ENCODE measurements at places on chromosomes 1 and 21. TPM values are rescaled to one million over a fixed set of nuclear protein-coding genes. Genes with fewer than 3 reads are reported as not detected.

- peak; percentile 37 for DNase-seq
These were observed 894 bp downstream of the EPB41 start for GRCh38 chr1:28915031-28915895.

- DNase-seq = no peak
These were observed 47.7 kb downstream of the MEF2D start for GRCh38 chr1:156452907-156453306.

DNA sequence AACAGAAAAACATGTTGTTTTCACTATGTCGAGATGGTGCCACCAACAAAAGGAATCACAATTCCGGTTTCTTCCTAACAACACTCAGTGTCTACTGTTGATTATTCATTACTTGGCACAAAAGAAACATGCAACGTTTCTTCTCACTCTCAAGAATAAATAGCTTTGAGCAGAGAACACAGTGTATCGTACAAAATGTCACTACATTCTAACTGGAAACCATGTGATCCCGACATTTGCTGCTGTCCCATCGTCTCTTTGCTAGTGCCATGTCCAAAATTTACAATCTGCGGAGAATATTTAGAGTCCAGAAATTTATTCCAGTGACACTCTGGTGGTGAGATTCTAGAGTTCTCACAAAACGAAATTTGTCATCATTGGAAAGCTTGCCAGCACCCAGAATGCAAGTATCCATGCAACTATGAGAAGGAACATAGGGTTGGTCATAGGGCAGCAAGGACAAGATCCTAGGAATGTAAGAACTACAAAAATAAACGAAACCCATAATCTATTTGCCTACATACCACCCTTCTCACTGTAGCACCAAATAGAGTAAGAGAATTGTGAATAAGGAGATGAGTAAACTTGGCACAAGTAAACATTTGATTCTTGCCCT is 505.1 kb downstream of the LTN1 start:
- no peak for DNase-seq

DNA sequence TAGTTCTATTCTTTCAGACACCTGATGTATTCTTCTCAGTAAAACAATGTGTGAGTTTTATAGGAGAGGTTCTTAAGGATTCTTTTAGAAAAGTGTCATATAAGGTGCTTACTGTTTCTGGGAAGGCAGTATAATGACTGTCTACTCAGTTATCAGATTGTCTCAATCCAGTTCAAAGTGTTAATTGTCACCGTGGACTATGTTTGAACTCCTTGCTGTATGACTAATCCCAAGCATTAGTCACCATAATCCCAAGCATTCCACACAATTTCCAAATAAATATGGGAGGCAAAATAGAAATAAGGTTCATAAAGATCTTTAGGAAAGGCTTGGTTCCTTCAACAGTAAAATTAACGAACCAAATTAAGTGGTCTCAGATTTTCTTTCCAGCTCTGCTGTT is 342.1 kb upstream of the NR5A2 start:
- no peak for DNase-seq

GRCh38 chr1:200437556-200438203 is 27.8 kb upstream of the ZNF281 start:
- no peak for DNase-seq

GRCh38 chr1:167723707-167724323 is 2.0 kb downstream of the MPZL1 start:
- DNase-seq = peak; percentile 28

DNA sequence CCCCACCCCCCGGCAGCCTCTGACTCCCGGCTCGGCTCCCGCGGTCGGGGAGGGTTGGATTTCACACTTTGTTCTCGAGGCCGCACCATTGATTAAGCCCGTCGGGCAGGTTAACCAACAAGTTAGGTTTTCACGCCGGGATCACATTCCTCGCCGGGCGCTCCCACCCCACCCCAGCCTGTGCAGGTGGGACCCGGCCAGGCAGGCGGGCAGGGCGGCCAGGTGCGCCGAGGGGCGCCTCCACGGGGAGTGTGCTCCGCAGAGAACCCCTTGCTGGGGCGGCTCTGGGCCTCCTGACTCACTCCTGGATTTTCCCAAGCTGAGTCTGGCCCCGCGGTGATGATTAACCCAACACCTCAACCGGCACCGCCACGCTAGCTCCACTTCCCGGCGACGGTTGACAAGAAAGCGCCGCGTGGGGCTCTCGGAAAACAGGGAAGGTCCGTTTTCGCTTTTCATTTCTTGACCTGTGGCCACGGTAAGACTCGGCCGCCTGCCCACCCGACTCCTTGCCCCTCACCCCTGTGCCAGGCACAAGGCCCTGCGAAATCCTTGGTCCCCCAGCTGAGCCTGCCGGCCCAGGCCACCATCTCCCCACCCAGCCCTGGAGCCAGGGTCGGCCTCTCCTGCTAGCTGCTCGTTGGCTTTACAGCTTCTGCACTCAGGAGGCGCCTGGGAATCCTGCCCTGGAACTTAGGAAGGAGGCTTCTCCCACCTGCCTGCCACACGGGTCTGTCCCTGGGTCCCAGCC is 8.8 kb upstream of the TTLL10 start:
- DNase-seq = peak; percentile 81

DNA sequence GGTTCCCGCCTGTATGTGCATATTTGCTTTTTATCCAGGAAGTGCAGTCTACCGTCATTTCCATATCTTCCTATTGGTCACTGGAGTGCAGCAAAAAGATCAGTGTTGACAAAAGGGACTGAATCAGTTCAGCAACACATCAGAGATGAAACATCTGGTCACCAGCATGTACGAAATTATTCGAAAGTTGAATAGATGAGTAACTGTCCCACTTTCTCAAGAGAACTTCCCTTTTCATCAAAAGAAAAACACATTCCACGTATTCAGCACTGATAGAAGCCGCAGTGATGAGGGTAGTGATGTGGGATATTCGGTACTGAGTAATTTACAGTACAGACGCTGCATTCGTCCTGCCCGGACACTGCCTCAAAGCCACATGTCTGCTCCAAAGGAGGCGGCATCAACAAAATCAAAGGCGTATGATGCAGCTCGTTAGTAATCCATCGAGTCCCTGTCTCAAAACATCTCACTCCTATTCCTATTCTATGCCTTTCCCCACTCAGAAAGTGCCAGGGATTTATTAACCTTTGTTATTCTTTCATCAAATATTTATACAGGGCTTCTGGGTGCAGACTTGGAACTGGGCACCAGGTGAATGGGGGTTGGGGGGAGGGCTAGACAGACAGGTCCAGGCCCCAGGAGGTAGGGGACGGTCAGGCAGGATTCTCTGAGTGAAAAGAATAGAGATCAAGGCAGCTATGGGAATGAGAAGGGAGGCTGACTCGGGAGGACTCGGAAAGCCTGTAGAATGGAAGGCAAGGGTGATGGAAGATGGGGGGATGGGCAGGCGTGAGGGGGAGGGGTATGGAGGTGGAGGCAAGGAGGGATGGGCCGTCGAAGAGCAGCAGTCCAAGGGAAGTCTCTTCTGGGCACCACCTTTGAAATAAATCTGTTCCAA is 79.5 kb upstream of the SLC45A1 start:
- DNase-seq = no peak

- no peak for DNase-seq
These were observed 25.2 kb upstream of the C1orf174 start for GRCh38 chr1:3925256-3925655.

- DNase-seq = no peak
These were observed 2.5 kb downstream of the UBASH3A start for GRCh38 chr21:42406201-42406621.

DNA sequence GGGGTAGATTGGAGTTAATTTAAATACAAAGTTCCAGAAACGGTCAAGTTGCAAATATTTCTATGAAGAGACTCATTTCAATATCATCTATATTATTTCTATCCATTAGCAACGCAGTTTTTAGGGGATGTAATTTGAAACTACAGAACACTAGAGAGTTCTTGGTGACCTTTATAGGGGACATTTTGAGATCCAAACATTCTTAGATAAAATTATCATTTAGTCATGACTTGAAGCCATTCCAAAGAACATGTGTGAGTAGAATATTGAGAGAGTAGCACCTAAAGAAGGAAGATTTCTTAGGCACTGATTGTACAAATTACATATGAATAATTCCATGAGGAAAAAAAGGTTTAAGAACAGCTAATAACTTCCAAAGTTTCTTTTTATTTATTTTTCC is 19.0 kb downstream of the CHIA start:
- no peak for DNase-seq

GRCh38 chr21:38439957-38440356 is 58.3 kb downstream of the ERG start:
- DNase-seq = no peak

GRCh38 chr1:229882621-229883020 is 184.4 kb upstream of the GALNT2 start:
- no peak for DNase-seq

The CELA3B gene
- polyA plus RNA-seq = 18.6 TPM

The SHE gene
- 2.9 TPM for polyA plus RNA-seq

The FGGY gene
- 12.3 TPM for polyA plus RNA-seq

The IGSF21 gene
- 0.25 TPM for polyA plus RNA-seq

The HCRTR1 gene
- not detected for polyA plus RNA-seq

The KRTAP19-3 gene
- not detected for polyA plus RNA-seq

The OR2T33 gene
- not detected for polyA plus RNA-seq

The WDR64 gene
- not detected for polyA plus RNA-seq

Data from stomach (tissue), 19 donors.